ENCODE measurements at places on chromosomes 7 and 10.

GRCh38 chr10:129038522-129038921, 428.5 kb upstream of the MGMT start:
- no peak for DNase-seq

DNA sequence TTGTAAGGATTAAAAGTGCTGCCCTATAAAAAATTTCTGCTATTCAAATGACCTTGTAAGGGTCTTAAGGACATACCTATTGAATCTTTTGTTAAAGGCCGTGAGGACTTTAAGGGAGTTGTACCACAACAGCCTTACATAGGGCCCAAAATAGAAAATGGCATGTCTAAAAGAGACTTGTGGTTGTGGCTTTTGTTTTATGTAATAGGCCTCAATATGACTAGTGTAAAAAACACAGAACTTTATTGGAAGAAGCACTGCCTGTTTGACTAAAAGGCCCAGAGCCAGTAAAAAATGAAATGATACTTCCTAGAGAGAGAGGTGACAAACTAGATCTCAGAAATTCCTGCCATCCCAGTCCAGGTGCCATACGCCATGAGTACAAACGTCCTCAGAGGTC, 286.6 kb downstream of the SEMA3D start:
- no peak for DNase-seq

DNA sequence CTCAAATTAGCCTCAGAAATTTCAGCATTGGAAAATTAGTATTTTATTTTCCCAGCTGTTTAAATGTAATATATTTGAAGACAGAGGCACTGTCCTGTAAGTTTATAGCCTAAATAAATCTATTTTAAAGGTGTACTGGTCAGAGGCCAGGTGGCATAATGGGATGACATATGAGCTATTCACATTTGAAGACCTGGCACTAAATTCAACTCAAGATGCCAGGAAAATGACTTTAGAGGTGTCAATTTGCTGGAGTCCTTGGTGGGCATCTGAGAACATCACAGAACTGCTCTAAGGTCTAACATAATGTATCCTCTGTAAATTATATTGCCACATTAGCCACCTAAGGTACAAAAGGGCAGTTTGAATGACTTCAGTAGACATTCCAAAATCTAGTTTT, 348.9 kb upstream of the BMPER start:
- no peak for DNase-seq

GRCh38 chr7:84506151-84506550, 311.6 kb upstream of the SEMA3A start:
- DNase-seq: no peak

DNA sequence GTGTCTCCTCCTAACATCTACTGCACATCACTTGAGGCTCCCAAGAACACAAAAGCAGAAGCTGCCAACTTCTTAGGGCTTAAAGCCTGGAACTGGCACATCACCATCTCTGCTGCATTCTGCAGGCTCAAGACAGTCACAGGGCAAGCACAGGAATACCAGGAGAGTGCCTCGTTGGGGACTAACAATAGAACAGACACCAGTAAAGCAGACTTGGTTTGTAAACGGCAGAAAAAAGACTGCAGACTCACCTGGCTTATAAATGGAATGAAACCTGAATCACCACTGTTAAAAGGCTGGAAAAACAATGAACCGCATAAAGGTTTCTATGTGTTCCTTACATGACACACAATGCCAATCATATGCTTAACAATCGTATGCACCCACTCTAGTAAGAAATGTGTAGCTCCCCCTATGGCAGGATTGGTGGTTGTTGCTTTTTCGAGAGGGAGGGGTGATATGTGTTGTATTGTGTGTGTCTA, 12.8 kb downstream of the RHEB start:
- DNase-seq: no peak

DNA sequence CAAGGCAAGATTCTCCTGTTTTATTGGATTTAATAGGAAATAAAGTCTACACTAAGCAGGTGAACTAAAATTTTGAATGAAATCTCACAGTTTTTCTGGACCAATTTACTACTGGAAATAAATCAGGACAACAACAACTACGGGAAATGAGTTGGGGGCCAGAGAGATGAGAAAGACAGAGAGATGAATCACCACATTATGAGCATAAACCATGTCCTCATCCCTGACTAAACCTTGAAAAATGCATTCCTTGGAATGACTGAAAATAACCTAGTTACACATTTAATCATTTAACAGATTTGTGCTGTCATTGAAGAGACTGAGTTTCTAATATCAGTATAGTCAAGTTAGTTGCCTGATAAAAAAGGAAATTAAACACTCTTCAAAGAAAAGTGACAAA, 608.4 kb upstream of the KCND2 start:
- no peak for DNase-seq

DNA sequence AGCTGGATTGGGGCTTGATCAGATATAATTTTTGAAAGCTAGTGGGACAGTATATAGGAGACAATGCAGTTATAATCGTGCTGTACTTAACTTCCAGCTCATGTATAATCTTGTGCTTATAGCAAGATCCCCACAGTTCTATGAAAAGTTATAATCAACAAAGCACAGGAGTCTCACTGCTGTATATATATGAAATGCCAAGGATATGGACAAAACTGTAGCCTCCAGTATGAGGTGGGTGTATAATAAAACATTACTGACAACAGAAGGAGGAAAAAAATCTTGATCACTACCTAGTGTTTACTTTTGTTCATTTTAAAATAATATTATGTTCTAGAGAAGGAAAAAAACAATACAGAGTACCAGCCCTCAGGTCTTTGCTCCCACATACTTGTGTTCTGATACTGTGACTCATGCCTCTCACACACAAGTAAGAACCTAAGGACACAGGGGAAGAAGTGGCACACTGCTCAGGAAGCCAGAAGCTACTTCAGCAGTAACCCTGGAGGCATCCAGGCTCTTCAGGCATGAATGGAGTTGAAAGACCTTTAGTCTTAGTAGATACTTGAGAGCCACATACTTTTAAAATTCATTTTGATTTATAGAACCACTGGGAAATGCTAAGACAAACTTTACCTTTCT, 265.7 kb upstream of the IMMP2L start:
- no peak for DNase-seq

- no peak for DNase-seq
Measured at GRCh38 chr10:63204667-63205391, 71.7 kb downstream of the NRBF2 start.

GRCh38 chr7:78939669-78940068, 513.8 kb downstream of the MAGI2 start:
- no peak for DNase-seq

DNA sequence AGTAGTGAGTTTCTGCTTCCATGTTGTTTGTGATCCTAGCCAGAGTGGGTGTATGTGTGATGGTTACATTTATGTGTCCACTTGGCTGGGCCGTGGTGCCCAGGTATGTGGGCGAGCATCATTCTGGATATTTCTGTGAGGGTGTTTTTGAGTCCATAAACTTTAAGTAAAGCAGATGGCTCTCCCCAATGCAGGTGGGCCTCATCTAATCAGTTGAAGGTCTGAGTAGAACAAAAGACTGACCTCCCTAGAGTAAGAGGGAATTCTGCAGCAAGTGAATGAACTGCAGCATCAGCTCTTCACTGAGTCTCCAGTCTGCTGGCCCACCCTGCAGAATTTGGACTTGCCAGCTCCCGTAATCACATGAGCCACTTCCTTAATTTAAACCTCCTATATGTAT, 571.9 kb downstream of the ACTR3B start:
- no peak for DNase-seq

GRCh38 chr10:62182595-62182994, 86.0 kb downstream of the RTKN2 start:
- DNase-seq: no peak

- no peak for DNase-seq
Measured at GRCh38 chr7:7315851-7316250, 133.5 kb downstream of the C1GALT1 start.

- DNase-seq: no peak
Measured at GRCh38 chr7:9718071-9718661, 1255.5 kb upstream of the PHF14 start.

- DNase-seq: no peak
Measured at GRCh38 chr7:17307000-17307399, 8.5 kb downstream of the AHR start.

GRCh38 chr7:105820363-105821066, 55.9 kb downstream of the ATXN7L1 start:
- DNase-seq: no peak

DNA sequence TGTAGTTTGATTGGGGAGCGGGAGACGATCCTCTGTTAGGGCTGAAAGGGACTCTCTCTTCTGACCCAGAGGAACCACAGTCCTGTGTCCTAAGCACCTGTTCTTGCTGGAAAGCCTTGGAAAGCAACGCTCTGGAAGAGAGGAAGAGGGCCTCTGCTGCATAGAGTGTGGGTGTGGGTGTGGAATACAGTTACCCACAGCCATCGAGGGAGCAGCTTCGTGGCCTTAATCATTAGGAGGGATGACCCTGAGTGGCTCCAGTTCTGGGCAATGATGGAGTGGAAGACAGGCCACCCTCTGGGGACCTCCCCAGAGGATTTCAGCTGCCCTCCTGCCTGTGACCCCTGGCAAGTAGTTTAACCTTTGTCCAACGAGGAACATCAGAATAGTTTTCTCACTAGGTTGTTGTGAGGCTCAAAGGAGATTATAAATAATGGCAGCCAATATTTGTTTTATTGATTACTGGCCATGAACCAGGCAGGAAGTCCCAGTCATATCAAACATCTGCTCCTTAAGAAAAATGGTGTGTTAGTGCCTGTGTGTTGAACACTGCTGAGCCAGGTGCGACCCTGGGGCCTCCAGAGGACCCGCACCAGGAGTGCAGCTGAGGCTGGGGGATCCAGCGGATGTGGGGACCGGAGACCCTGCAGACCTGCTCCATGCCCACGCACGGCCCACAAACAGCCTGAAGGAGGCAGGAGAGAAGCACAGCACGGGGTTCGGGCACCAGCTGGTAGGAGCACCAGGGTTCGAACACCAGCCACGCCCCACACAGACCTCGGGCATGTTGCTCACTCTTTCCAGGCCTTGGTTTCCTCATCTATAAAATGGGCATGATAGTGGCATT, 35.6 kb downstream of the FAM241B start:
- DNase-seq: no peak

DNA sequence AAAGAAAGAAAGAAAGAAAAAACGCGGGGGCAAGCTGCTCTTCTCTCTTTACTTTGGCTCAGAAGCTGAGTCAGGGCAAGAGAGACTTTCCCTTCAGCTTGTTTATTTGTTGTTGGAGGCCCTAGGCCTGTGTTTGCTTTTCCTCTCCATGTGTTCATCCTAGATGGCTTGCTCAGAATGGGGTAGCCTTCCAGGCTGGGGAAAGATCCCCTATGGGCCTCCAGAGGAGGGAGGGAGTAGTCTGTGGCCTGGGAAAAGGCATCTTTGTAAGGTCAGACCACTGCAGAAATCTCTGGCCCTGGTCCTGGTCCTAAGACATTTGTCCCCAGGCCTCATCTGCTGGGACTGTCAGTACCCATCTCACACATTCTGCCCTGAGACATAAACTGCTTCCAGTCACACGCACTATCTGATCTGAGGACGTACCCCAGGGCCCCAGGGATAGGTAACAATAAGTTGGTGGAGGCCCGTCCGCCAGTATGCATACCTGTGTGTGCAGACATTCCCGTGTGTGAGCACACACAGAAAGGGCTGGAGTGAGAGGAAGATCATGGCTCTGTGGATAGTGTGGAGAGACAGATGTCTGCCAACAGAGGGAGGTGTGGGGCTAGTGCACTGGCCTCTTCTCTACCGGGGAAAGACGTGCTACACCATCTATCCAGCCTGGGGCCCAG, 4.9 kb upstream of the SCD start:
- DNase-seq: peak; percentile 4

GRCh38 chr10:30398788-30399187, 35.2 kb upstream of the MAP3K8 start:
- no peak for DNase-seq

GRCh38 chr7:46741938-46742540, 821.0 kb upstream of the IGFBP3 start:
- DNase-seq: no peak

DNA sequence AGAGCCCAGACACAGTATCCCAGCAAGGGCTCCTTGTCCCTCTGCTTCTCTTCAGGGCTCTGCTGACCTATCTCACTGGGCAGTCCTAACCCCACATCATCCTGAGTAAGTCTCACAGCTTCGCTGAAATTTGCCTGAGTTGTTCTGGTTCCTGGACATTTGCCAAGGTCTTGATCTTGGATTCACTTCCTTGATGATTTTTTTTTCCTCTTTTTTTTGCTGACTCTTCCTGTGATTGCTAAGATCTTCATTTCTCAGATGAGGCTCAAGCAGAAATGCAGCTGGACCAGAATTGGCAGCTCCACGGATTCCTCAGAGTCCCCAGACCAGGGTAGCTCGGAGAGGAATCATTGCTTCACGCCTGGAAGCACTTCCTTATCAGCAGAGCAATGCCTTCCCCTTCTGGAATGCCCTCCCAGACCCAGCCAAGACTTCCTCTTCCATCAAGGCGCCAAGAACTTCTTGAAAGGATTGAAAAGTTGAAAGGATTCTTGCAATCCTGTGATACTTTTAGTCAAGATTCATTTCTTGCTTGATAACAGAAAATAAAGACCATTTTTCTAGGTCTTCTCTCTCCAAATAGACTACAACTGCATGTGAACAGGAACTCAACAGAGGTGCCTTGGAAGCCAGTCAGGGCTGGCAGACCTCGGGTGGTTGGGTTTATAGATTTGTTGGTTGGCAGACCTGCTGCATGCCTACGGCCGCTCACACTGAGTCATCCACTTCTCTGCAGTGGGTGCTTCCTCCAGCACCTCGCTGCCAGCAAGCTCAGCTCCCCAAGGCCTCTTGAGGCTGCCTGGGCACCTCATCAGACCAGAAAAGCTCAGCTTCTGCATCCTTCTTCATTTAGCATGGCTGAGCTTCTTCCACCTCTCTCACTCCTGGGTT, 8.8 kb upstream of the AFAP1L2 start:
- no peak for DNase-seq

GRCh38 chr10:33253411-33253810, 81.1 kb downstream of the NRP1 start:
- no peak for DNase-seq

- DNase-seq: no peak
Measured at GRCh38 chr7:158424011-158424410, 163.6 kb downstream of the PTPRN2 start.

- no peak for DNase-seq
Measured at GRCh38 chr7:142797391-142798377, 26.9 kb downstream of the PRSS2 start.

- DNase-seq: no peak
Measured at GRCh38 chr7:141820067-141820466, 21.2 kb downstream of the PRSS37 start.

DNA sequence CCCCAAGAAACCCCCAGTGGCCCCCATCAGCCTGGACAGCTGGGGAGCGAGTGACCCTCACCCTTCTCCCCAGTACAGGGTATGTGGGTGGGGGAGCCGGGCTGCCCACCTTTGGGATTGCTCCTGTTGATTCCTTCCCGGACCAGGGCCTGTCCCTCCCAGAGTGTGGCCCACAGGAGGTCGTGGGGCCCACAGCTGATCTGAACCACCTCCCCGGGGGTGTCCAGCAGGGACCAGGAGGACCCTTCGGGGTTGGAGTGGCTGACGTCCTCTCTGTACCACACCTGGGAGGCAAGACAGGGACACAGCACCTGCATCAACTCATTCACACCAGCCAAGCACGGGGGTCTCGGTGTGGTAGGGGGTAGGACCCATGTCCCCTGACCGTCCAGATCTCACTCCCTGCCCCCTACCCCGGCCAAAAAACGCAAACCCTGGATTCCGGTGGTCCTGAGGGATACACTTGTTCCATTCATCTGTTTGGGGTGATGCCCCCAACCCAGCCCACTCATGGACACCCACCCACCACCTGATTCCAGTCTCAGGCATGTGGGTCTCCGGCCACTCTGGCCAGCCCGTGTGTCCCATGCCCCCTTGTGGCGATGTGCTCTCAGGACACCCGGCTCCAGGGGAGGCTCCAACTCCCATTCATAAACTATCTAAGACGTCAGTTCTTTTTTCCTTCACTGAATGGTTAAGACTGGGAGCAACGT, 10.9 kb downstream of the TECPR1 start:
- DNase-seq: no peak
